NCI-H1417 treated with DMSO at 0.1 percent for 48 hours (cell line): ENCODE measurements at places on chromosomes 5 and 9.

DNA sequence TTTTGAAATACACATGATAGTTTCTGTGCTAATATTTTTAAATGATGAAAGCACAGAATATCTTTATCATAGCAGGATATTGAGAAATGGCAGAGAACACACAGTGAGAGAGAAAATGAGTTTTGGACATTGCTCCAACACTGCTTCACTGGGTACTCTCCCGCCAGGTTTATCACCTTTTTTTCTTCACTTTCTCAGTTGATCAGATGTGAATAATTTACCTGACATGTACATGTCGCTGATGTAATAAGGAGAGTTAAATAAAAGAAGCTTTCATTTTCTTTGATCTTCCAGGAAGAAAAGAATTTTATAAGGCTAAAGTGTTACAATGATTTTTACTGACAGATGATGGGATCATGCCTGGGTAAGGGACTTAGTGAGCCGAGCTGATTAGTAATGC, 134.5 kb downstream of the ALDH1A1 start:
- DNase-seq: no peak

DNA sequence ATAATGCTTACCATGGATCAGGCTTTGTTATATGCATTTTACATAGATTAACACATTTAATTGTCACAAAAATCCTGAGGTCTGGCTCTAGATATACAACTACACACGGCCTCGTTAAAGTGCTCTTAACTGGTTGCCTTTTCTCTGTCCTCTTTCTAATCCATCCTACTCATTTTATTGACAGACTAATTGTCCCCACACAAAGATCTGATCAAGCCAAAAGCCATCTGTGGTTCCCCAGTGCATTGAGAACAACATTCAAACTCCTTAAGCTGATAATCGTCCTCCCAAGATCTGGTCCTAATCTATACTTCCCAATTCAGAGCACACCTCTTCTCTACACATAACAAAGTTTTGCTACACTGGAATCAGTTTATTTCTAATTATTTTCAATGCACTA, 23.9 kb upstream of the PPP2R2B start:
- DNase-seq: no peak

- no peak for DNase-seq
Observed at GRCh38 chr9:134594078-134594941, 47.3 kb upstream of the COL5A1 start.

DNA sequence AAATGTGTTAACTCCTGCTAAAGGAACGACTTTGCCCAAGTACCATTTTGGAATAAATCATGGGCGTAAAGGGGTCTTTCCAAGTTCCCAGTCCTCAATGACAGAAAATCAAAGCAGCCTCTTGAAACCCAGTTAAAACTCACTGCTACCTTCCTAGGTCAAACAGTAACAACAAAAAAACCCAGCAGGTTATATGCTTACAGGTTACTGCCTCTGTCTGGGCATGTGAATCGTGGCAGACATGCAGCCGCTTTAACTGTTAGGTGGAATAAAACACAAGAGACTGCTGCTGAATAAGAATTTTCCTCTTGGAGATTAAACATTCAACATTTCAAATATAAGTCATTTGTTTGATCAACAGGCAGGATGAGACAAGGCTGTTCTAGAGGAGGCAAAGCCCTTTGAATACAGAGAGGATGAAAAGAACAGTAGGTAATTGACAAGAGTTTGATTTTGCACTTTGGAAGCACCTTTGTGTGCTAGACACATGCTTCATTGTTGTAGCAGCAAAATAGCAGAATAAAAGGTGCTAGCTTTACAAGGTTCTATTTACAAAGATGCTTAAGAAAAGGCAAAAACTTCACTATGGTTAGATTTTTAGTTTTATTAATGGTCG, 319.4 kb downstream of the NDUFS4 start:
- no peak for DNase-seq

DNA sequence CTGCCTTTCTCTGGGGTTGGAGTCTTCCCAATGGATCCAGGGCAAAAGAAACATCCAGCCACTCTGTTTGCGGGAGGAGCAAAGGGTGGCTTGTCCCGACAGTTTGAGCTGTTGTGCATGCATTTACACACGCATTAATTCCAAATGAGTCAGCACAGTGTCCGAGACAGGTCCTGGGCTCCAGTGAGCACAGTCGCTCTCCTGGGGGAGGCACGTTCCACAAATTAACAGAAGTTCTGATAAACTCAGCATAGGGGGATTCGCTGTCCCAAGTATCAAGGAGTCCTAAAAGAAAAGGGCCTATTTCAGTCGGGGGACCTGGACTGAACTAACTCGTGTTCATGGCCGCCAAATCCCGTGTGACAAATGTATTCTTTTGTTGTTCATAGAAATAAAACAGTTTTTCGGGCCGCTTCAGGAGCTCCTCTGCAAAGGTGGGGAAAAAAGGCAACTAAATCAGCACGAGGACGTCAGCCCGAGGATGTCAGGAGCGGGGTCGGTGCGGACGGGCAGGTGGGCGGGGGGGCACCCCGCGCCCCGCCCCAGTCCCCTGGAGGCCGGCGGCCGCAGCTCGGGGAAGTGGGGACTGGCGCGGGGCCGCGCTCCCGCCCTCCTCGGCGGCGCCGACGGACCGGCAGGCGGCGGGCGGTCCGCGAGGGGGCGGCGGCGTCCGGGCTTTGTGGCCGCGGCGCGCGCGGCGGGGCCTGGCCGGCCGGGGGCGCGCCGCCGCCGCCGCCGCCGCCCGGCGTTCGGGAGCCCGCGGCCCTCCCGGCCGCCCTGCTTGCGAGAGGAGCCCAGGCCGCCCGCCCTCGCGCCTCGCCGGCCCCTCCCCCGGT, at the start of gene MSANTD3:
MSANTD3 (plus strand) TSS at position 614 of the 836 bp plus-strand sequence. CDS start 14,796 bp downstream, outside the sequence.
- no peak for DNase-seq

- DNase-seq: no peak
Observed at GRCh38 chr5:1874771-1875220, 7.9 kb downstream of the IRX4 start.

GRCh38 chr5:116872486-116872885, 297.9 kb upstream of the SEMA6A start:
- no peak for DNase-seq

DNA sequence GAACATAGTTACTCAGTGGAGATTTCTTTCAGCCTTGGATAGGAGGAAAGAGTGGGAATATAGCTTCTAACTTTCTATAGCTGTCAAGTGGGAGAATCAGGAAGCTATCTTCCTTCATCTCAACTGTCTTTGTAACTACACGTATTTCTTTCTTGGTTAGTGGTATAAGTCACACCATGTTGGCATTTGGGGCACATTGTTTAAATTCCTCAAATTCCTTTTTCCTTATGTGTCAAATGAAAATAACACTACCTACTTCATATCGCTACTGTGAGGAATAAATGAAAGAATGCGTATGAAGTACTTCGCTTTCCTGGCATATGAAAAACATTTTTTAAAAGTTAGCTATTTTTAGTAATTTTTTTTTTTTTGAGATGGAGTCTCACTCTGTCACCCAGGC, 1082.5 kb upstream of the WWC1 start:
- DNase-seq: no peak

DNA sequence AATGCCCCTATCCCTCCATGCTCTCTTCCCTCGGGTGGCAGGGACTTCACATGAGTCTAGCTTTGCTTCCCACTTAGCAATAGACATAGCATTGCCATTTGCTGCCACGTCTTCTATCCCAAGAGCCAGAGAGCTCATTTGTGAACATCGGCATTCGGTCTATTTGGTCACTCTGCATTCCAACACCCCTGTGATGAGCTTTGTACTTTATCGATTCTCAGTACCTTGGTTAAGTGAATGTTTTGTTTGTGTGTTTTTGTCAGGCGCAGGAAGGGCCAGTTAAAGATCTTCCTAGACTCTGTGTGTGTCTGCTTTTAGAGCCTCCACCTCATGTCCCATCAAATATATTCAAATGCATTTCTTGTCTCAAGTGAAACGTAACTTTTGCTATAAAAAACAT, 141.7 kb downstream of the TARS1 start:
- DNase-seq: no peak

DNA sequence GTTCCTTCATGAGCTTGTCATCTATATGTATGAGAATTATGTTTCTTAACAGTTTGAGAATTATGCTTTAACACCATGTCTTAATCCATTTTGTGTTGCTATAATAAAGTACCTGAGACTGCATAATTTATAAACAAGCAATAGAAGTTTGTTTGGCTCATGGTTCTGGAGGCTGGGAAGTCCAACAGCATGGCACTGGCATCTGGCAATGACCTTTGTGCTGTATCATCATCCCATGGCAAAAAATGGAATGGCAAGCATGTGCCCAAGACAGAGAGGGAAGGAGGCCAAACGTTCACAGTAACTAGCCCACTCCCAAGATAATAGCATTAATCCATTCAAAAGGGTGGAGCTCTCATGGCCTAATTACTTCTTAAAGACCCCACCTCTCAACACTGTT, 67.6 kb downstream of the MTX3 start:
- no peak for DNase-seq

- no peak for DNase-seq
Observed at GRCh38 chr5:178373711-178374110, 141.1 kb upstream of the PHYKPL start.

DNA sequence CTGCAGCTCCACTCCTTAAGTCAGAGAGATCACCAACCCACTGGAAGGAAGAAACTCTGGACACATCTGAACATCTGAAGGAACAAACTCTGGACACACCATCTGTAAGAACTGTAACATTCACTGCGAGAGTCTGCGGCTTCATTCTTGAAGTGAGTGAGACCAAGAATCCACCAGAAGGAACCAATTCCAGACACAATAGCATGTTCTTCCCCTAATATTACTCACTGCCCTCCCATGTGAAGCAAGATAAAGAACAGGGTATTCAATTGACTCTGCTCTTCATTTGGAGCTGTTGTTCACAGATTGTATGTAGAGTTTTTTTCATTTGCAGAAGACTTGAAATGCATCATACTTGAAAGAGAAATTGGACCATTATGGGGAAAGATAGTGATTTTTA, 10.8 kb downstream of the SAXO1 start:
- no peak for DNase-seq

GRCh38 chr9:79007701-79008483, 563.9 kb upstream of the TLE4 start:
- no peak for DNase-seq

- DNase-seq: no peak
Observed at GRCh38 chr5:95925939-95926338, 35.7 kb downstream of the ELL2 start.

DNA sequence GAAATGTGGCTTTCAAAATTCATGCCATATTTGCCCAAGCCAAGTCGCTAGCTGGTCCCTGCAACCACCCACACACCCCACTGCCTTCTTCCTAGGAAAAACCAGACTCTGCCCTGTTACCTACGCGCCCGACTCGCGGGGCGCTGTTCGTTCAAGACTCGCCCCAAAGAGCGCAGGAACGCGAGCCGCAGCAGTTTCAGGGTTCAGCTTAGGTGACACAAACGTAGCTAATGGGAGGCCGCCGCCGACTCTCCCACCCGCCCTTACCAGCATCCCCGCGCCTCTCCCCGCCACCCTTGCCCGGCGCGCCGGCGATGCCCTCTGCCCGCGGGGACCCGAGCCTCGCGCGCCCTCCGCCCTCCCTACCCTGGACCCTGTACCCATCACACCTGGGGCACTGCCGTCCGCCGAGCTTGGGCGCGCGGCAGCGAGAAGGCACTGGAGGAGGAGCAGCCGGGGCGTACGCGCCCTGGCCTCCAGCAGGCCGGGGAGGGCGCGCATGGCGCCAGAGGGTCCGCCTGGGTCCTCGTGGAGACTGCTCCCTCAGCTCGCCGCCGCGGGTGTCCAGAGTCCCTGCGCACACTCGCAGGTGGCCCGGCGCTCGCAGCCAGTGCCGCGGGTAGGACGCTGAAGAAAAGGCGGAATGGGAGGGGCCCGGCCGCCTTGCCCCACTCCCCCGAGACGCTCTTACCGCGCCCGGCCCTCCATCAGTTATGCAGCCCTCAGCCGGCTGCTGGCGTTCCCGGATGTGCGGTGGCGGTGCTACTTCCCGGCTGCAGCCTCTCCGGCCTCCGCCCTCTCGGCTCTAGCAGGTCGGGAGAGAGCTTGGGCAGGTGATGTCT, at the start of gene EMB:
EMB (minus strand) TSS at position 638 of the 842 bp plus-strand sequence; CDS start at position 501, 137 bp downstream.
- peak; percentile 10 for DNase-seq

DNA sequence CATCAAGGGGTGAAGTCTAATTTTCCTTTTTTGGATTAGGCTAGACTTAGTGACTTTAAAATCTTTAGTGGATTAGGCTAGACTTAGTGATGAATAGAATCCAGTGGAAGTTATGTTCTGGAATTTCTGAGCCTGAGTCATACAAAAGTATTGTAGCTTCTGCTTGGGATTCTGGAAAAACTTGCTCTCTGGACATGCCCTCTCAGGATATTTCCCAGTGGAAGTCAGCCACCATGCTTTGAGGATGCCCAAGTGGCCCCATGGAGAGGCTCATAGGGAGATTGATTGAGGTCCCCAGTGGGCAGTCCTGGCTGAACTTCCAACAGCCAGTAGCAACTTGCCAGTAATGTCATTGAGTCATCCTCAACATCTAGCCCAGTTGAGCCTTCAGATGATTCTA, 112.4 kb upstream of the PRLR start:
- no peak for DNase-seq

- DNase-seq: no peak
Observed at GRCh38 chr9:129242191-129242941, 64.3 kb upstream of the IER5L start.

DNA sequence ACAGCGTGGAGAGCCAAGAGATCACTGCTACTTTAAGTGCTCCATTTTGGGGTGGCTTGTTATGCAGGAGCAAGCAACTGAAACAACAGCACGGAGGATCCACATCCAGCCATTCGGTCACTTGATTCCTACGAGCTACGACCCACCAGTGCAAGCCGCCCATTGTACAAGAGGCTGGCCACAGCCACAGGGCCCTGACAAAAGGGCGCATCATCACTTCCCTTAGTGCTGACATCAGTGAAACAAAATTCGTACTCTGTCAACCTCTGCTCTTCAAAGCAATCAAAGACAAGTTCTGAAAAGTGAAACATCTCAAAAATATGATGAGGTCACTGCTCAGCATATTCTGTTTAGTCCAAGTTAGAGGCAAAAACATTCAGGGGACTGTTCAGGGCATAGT, 168.4 kb downstream of the GADD45G start:
- DNase-seq: no peak

GRCh38 chr5:61167382-61167781, 5.1 kb upstream of the SMIM15 start:
- no peak for DNase-seq

GRCh38 chr9:112787978-112788377, 37.4 kb downstream of the SNX30 start:
- DNase-seq: no peak

GRCh38 chr9:126806336-126806735, 1.5 kb downstream of the ZBTB43 start:
- DNase-seq: no peak

GRCh38 chr9:121652838-121653231, 1.4 kb downstream of the DAB2IP start:
- DNase-seq: no peak

DNA sequence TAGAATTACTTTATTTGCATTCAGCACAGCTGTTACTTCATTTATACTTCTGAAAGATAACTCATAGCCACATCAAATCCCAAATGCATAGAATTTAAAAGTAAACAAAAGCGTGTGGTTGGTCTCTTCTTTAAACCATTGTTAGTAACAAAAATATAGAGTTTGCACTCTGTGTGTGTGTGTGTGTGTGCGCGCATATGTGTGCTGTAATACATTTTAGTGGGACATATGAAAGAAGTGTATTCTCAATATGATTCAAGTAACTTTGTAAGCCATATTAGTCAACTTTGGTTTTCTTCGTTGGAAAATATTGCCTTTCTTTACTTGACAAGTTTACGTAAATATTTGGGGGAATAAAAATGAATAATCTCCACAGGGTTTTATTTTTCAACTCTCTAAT, 106.1 kb upstream of the PRRC1 start:
- DNase-seq: no peak
